Cardiac fibroblast (primary cell): ENCODE measurements at places on chromosomes 6 and 20.

DNA sequence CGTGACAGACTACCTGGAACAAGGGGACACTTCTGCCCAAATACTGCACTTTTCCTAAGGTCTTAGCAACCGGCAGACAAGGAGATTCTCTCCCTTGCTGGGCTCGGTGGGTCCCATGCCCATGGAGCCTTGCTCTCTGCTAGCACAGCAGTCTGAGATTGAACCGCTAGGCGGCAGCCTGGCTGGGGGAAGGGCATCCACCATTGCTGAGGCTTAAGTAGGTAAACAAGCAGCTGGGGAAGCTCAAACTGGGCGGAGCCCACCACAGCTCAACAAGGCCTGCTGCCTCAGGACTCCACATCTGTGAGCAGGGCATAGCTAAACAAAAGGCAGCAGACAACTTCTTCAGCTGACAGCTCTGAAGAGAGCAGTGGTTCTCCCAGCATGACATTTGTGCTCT, 87.8 kb upstream of the ASCC3 start:
- no peak for DNase-seq

- DNase-seq = no peak
Measured at GRCh38 chr6:158509465-158509864, 50.4 kb upstream of the TMEM181 start.

DNA sequence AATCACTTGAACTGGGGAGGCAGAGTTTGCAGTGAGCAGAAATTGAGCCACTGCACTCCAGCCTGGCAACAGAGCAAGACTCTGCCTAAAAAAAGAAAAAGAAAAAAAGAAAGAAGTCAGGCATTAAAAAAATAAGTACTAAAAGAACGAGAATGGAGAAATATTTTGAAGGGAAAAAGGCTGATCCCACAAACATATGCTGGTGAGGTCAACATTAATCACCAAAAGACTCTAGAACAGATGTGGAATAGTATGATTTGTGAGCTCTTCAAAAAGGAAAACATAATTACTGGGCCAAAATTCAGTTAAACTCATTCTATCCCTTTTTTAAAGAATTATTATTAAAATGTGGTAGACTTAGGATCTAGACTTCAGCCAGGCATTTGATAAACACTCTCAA, 61.2 kb upstream of the NRSN1 start:
- DNase-seq = no peak

DNA sequence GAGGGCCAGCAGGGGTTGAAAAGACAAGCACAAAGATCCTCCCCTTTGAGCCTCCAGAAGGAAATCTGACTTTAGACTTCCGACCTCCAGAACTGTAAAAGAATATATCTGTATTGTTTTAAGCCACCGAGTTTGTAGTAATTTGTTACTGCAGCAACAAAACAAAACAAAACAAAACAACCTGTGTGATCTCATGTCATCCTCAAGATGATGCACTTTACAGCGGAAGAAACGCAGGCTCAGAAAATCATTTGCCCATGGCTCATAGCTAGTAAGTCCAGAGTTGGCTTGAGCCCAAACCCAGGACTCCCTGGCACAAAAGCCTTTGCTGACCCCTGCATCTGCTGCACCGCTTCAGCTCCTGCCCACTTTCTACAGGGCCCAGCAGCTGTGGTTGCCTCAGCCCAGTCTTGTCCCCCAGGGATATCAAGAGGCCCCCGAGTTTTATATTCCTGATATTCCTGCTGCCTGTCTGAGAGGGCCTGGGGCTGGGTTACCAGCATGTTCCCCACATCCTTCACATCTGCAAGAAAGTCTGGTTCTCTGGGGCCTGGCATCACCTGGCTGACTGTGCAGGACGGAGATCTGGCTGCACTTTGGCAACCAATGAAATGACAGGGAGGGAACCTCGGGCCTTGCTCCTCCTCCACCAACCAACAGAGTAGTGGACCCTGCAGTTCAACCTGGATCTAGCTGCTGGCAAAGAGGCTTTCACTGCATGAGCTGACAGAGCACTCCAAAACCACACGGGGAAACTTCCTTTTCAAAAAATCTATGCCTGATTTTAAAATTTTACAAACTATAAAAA, 56.9 kb downstream of the JPH2 start:
- peak; percentile 20 for DNase-seq

DNA sequence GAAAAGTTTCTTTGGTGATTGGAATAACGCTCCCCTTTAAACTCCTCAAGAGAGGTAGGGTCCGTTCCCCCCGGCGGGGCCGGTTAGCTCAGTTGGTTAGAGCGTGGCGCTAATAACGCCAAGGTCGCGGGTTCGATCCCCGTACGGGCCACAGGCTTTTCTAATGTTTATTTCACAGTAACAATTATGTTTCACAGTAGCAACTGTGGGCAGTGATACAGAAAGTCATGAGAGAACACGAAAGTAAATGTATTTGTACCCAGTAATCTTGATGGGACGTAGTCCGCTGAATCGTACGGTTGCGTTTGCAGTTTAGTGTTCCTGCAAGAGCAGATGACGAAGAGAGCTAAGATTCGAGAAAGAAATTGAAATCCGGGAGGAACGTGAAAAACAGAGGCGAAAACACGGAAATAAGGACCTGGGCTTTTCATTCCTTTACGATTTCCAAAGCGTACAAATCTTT, 505.5 kb downstream of the PRIM2 start:
- DNase-seq = peak; percentile 86

- peak; percentile 7 for DNase-seq
Measured at GRCh38 chr20:12414446-12415274, 497.0 kb downstream of the BTBD3 start.

GRCh38 chr6:109388265-109388664, 6.0 kb upstream of the CD164 start:
- DNase-seq = no peak

DNA sequence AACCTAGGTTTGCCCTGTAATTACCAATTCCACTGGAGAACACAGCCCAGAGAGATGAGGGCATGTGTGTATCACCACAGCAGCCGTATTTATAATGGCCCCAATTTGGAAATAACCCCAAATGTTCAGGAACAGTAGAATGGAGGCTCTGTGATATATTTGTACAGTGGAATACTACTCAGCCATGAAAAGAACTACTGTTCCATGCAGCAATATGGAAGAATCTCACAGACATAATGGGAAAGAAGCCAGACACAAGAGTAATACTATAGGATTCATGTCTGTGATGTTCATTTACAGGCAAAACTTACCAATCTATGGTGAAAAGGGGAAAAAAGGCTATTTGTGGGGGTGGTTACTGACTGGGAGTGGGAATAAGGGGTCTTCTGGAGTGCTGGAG, 83.7 kb upstream of the TRAF3IP2 start:
- DNase-seq = no peak

DNA sequence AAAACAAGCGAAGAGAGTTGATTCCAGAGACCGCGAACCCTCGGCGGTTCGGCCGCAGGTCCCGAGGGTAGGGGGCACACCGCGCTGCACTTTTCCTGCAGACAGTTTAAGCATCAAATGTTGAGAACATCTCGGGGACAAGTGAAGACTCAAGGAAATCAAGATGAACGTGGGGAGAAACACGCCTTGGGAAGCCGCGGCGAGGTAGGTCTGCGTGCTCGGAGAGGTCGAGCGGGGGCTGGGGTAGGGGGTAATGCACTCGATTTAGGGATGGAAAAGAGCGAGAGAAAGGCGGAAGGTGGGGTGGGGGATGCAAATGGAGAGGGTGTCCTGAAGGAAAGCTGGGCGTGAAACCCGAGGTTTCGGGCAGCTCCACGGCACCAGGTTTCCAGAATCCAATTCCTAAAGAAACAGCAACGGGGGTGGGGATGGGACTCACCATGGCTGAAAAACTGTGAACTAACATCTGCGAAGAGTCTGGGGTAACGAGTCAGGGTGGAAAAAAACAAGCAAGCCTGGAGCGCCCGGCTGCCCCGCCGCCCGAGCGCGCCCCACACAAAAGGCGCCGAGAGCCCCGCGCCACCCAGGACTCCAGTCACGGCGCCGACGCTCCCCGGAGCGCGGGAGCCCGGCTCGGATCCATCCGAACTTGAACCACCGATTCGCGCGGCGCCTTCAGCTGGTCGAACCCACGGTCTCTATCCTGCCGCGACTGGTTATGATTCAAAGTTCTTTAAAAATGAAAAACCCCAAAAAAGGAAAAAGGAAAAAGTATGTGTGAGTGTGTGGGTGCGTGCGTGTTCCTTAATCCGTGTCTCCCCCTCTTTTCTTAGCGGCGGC, 3.5 kb downstream of the TFAP2A start:
- no peak for DNase-seq

DNA sequence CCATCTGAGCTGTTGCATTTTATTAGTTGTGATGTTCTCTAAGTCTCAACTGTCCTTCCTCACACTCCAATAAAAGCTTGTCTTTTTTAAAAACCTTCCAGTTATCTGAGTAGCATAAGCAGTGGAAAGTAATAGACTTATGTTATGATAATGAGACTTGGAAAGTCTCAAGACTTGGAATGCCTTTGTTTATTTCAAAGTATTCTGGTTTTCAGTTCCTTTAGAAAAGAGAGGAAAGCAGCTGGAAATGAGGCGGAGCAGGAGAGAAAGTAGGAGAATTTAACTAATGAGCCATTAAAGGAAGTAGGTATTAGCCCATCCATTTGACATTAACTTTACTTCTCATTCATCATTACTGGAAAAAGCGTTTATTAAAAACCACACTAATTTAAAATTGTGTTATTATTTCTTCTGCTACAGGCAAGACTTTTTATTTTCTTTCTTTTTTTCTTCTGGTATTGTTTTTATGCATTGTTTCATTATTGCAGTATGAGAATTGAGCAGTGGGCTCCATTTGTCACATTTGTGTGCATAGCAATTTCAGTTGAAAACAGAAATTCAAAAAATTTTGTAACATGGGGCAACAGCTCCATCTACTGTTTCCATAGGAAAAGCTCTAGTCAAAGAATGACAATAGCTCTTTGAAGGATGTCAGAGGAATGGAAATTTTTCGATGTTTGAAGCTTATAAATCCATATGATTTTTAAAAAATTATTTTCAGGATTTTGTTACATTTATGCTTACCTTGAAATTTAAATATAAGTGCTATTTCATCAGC, 194.8 kb downstream of the COL9A1 start:
- DNase-seq = peak; percentile 58

GRCh38 chr6:36692220-36692619, 5.4 kb upstream of the RAB44 start:
- DNase-seq = no peak

DNA sequence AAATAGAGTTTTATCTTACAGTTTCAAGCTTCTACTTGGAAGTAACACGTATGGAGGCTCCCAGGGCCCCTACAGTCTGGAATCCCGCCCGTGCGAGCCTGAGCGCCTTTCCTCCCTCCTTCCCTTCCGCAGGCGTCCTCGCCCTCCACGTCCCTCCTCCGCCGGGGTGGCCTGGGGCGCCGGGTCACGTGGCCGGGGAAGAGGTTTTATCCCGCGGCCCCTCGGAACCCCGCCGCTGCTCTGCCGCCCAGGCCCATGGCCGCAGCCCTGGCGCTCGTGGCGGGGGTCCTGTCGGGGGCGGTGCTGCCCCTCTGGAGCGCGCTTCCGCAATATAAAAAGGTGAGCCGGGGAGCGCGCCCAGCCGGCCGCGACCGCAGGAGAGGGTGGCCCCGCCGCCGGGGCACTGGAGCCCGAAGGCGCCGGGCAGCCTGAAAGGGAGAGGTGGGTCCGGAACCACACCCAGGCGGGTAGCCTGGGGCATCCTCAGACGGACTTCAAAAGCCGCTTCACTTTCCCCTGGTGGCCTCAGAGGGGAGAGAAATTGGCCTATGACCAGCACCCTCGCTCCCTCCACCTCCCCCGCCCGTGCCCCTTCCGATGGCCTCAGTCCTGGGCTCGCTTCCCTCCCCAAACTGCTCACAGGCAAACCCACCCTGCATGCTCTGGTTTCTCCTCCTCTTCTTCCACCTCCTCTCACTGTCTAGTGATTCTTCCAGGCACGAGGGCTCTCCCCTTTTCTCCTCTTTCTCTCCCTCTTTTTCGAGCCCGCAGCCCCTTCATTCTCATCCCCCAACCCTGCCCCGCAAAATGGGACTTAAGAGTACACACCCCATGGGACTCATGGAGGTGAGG, at the start of gene CLPSL2:
TSS of gene CLPSL2 (plus strand) at position 235 of the 852 bp plus-strand sequence. CDS start at position 256, 21 bp downstream.
- DNase-seq = peak; percentile 33

DNA sequence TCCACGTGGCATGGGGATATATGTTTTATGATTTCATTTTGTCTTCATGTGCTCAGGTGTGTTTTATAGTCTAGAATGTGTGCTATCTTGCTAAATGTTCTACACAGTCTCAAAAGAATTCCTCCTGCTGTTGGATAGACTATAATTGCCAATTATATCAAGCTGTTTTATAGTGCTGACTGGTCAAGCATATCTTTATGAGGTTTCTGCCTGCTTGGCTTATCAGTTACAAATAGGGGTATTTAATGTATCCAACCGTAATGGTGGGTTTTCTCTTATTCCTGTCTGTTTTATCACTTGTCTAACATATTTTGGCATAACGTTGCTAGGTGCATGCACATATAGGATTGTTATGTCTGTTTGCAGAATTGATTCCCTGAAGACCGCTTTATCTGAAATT, 201.3 kb downstream of the EYS start:
- DNase-seq = no peak

- no peak for DNase-seq
Measured at GRCh38 chr6:46828939-46829338, 35.8 kb downstream of the MEP1A start.

DNA sequence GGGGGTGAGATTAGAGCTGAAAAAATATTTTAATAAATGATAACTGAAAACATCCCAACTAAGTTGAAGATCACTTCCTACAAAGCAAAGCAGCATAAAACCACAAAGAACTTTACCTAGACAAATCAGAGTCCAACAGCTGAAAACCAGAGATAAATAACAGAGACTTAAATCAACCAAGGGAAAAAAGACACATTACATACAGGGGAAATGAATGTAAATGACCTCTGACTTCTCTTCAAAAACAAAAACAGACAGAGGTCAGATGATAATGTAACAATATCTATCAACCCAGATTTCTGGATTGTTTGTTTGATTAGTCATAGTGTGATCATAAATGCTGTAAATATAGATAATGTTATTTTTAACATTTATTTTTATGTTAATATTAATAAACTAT, 782.8 kb downstream of the TFAP2A start:
- DNase-seq = no peak

DNA sequence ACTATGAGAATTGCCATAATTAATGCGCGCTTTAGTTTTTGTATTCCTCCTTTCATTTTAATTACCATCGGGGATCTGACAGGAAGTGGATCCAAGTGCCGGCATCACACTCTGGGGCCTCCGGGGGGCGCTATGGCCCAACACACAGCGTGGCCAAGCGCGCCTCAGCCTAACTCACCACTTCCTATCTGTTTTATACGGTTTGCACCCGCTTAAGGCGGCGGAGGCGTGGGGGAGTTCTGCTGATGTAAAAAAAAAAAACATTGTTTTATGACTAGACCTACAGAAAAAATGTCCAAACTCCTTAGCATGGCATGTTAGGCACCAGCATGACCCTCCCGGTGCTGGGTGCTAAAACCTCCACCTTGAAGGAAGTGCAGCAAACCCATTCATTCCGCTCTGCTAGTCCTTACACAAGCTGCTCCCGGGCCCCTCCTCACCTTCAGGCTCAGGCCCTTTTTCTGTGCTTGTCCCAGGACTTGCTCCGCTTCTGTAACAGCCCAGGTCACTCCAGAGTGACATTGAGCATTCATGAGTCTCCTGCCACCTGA, 4.5 kb upstream of the EBF4 start:
- DNase-seq = peak; percentile 66
